ENCODE measurements at places on chromosomes 5 and 9.

GRCh38 chr5:96761618-96762017 lies 46.1 kb downstream of the ERAP1 start:
- no peak for DNase-seq

GRCh38 chr9:4422495-4422894 lies 67.8 kb upstream of the SLC1A1 start:
- no peak for DNase-seq

GRCh38 chr5:62084391-62084790 lies 221.6 kb upstream of the KIF2A start:
- DNase-seq: no peak

DNA sequence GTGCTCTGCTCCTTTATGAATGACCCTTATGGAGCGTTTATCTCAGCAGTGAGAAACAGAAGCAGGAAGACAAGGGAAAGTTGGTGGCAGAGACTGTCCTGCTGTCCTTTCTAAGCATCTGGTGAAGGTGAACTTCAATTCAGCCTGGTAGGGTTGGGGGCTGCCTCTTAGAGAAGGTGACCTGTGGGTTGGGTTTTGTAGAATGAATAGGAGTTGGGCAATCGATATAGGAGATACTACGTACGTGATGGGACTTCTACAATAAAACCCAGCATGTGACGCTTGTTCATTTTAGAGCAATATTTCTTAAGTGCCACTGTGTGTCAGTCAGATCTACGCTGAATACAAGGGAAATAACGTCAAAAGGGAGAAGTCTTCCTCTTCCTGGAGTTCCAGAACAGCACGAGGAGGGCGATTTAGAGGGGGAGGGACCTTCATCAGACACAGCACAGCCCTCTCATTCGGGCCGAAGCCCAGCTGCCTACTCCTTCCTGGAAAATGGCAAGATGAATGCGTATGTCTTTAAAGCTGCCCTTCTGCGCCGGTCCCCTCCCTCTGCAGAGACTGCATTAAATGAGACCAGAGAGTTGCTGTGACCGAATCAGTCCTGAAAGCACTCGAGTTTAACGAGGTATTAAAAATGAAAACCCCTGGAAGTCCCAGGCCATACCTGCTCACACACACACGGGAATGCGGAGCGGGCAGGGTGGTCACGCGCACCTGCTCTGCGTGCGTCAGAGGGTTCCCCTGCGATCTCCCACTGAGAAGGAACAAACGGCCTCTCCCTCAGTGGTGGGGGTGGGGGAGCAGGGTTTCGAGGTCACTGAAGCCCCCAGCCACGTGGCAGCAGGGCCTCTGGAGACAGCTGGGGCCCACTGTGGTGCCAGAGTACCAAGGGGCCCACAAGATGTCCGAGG lies 85.3 kb upstream of the SARDH start:
- DNase-seq: no peak

DNA sequence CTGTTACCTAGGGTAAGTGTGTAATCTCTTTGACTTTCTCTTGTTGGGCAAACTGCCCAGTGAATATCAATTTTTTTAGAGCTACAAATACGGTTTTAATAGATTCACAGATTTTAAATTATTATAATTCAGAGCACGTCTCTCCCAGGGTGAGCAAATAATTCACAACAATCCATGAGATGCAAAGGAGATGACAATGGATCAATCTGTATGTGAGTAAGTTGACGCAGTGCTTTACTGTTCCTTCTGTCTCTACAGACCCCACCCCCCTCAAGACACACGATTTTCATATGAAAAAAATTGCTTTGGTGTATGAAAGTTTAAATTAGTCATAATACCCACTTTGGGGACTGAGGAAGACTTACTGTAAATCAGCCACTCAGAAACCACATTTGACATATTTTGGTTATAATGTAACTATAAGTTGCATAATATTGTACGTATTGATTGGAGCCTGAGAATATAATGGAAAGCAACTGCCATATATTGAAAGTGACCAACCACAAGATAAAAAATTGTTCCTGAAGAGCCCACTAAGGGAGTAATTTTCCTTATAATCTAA lies 201.7 kb downstream of the BNC2 start:
- no peak for DNase-seq

Measured in stimulated activated CD8-positive, alpha-beta memory T cell treated with anti-CD3 and anti-CD28 coated beads, Interleukin-4, amount 100 ng/mL, for 4 hours (primary cell).